ENCODE measurements at places on chromosomes 3 and 15.
A peak's percentile ranks its signal among the peaks of the same experiment; 100 is the strongest.

DNA sequence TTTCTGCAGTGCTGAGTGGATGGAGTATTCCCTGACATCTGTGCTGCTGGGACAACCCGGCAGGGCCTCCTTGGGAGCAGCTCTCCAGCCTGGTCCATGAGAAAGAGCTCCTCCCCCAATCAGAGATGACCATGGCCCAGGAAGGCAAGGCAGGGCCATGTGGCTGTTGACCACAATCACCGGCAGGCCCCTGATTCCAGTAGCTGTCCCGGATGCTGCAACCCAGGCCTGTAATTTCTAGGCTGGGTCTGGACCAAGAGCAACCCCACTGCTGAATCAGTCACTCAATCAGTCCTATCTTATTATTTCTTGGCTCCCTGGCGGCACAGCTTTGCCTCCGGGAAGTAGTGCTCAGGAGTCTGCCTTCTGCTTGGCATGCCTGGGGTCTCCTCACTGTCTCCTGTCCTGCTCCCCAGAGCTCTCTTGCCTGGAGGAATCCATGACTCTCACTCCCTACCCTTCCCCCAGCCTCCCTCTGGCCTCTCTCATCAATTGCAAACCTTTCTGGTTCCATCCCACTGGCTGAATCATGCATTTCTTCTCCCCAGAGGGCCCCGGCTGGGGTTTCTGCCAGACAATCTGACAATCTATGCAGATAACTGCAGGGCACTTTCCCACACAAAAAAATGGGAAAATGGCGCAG lies 32.6 kb upstream of the ITGA11 start:
- DNase-seq, result peak; percentile 35

DNA sequence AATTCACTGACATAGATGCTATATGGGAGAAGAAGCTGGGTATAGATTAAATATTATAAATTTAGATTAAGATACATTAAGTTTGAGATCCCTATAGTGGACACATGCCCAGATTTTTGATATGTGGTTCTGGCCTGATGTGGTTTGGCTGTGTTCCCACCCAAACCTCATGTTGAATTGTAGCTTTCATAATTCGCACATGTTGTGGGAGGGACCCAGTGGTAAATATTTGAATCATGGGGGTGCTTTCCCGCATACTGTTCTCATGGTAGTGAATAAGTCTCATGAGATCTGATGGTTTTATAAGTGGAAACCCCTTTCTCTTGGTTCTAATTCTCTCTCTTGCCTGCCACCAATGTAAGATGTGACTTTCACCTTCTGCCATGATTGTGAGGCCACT lies 189.4 kb upstream of the CD96 start:
- DNase-seq, result no peak

DNA sequence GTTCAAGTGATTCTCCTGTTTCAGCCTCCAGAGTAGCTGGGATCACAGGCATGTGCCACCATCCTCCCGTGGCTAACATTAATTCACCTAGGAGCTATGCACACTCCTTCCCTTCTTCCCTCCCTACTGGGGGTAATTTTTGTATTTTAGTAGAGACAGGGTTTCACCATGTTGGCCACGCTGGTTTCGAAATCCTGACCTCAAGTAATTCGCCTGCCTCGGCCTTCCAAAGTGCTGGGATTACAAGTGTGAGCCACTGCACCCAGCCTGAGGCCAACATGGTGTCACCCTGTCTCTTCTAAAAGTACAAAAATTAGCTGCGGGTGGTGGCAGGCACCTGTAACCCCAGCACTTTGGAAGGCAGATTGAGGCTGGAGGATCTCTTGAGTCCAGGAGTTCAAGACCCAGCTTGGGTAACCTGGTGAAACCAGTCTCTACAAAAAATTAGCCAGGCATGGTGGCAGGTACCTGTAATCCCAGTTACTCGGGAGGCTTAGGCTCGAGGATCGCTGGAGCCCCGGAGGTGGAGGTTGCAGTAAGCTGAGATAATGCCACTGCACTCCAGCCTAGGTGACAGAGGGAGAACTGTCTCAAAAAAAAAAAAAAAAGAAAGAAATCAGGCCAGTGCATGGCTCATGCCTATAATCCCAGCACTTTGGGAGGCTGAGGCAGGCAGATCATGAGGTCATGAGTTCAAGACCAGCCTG lies 6.1 kb downstream of the RNU5B-1 start:
- peak; percentile 15 for DNase-seq

DNA sequence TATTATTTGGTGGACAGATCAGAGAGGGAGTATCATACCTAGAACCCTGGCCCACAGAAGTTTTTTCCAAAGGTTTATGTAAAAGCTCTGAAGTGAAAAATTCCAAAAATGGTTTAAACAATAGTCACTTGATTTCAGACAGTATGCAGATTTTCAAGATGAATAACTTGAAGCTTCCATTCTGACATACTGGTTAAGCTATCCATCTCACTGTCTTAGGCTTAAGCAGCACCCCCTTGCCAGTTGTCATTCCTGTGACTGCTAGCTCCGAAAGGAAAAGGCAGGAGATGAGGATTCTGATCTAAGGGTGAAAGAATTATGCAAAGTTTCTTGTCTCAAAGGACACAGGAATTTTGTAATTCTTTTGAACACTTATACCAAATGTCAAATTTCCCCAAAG lies 337.5 kb upstream of the THBS1 start:
- peak; percentile 6 for DNase-seq

DNA sequence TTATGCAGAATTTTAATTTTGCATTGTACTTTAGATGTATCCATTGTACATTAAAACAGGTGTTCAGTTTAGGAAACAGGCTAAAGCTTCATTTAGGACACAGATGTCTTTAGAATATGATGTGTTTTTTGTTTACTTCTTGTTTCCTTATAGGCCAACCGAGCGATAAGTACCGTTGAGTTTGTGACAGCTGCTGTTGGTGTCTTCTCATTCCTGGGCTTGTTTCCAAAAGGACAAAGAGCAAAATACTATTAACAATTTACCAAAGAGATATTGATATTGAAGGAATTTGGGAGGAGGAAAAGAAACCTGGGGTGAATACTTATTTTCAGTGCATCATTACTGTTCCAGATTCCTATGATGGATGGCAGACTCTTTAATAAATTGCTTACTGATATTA lies 29.4 kb downstream of the PLAAT1 start:
- DNase-seq, result no peak

GRCh38 chr3:74883690-74884089 lies 269.2 kb upstream of the CNTN3 start:
- DNase-seq, result peak; percentile 5

- peak; percentile 22 for DNase-seq
Measured at GRCh38 chr3:66363148-66363547, 137.7 kb downstream of the LRIG1 start.

GRCh38 chr3:46892285-46893145 lies 15.0 kb downstream of the PTH1R start:
- DNase-seq, result peak; percentile 33

DNA sequence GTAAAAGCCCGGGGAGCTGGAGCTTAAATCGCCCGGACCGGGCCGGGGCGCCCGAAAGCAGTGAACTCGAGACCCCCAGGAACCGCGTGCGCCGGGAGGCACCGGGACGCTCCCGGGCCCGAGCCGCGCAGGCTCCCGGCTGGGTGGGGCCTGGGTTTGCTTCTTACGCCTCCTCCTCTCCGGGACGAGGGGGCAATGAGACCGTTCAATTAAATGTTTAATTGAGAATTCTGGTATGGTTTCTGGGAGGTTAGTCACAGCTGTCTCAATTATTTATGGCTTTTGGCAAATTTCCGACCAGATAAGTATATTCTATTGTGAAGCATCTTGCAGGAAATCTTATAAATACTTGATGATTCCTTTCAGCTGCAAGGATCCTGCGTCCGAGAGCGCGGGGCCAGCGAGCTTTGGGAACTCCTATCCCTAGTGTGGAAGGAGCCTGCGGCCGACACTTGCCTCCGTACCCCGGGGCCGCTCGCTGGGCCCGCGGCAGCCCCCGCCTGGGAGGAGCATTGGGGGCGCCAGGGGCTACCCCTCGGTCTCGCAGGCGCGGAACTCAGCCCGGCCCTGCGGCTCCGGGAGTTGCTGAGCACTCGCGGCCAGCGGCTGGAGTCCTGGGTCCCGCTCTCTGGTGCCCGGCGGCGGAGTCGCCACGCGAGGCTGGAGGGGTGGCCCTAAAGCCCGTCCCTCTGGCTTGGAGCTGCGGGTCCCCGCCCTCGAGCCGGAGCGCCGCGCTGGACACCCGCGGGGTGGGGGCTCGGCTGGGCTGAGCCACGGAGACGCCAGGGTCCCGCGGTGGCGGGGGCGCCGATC lies 10.3 kb downstream of the ISL2 start:
- DNase-seq, result peak; percentile 51

GRCh38 chr3:48112813-48113212 lies 75.4 kb downstream of the CDC25A start:
- no peak for DNase-seq

DNA sequence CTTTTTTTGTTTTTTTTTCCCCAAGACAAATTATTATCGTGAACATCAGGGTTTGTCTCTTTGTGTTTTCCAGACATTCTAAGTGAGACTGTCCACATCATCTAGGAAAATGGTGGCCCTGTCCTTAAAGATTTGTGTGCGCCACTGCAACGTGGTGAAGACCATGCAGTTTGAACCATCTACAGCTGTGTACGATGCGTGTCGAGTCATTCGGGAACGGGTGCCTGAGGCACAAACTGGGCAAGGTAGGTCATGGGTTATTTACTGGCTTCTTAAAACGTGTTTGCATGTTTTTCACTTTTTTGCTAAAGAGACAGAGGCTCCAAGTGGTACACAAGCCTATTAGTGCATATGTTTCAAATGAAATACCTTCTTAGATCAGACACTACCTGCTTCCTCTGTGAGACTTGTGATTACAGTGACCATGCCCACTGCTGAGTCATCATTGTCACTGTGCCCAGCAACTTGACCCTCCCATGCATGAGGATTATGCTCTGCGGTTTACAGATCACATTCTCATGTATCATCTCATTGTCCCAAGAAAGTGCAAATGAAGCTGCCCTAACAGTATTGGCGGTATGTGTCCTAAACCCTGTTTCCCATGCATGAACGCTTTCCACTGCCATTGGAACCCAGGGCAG lies 395.2 kb upstream of the TPM1 start:
- DNase-seq, result peak; percentile 68

- peak; percentile 93 for DNase-seq
Measured at GRCh38 chr3:70871909-70872656, 559.6 kb upstream of the MDFIC2 start.

Data from IMR-90 (cell line).